ENCODE measurements at places on chromosomes 4 and X.

- DNase-seq = peak; percentile 50
Observed at GRCh38 chr4:123386609-123387008, 10.0 kb upstream of the SPRY1 start.

- DNase-seq = no peak
Observed at GRCh38 chr4:132596186-132596585, 552.9 kb upstream of the PCDH10 start.

DNA sequence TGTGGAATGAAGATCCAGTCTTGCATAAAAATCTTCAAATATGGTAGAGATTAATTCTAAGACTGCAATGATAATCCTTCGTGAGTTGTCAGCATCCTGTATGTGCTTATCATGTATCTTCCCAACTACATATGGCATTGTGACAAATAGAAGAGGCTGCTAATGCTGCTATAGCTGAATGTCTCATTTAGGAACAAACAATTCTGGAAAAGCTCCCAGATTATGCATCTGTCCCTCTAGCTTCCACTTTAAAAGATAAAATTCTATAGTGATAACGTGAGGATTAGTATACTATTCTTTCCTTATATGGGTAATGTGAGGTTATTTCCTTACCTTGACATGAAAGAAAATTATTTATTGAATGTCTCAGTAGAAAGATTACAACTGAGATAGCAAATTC lies 930.9 kb downstream of the DMD start:
- DNase-seq = no peak

GRCh38 chr4:120821977-120822376 lies 100.5 kb downstream of the PRDM5 start:
- no peak for DNase-seq

DNA sequence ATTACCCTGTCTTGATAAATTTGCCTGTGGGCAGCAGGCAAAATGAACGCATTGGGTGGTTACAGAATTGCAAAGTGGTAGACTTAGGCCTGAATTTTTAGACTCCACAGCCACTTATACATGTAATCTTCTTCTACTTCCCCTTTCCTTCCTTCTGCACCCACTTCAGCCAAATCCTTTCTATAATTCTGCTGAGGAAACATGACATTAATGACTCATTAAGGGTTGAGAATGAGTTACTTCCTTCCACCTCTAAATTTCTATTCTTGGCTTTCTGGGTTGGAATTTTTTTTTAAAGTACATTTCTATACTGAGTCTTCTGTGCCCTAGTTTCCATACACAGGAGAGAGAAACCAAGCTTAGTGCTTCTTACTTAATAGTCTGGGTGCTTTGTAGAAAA lies 10.1 kb downstream of the PAPSS1 start:
- DNase-seq = no peak

DNA sequence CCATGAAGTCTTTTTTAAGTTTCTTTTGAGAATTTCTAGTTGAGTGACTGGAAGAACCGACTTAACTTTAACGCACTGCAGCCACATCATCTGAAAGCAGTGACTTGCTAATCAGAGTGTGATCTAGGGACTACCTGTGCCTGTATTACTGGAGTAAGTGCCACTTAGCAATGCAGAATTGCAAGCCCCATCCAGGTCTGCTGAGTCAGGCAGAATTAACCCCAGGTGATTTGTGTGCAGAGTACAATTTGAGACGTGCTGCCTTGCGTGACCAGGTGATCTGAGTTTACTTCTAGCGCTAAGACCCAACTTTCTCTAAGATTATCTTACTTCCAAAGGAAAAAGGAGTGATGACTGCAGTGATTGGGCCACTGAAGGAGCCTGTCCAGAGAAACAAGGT lies 85.3 kb downstream of the CLCN4 start:
- no peak for DNase-seq

- DNase-seq = peak; percentile 14
Observed at GRCh38 chr4:21795091-21795490, 153.5 kb downstream of the KCNIP4 start.

- no peak for DNase-seq
Observed at GRCh38 chrX:421646-422391, 35.1 kb upstream of the PPP2R3B start.

DNA sequence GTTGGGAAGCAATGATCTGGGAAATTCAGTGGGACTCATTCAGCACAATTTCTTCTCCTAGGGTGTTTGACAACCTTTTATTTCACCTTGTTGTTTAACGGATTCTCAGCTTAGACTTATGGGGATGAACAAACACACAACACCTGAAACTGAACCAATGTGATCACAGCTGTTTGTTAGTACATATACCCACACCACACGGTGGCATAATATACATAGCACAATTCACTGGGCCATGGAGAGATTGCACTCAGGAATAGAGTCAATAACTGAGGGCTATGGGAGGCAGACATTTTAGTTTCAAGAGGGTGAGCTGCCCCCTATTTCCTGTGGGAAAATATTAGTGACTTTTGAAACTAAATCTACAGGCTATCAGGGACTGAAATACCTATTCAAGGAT lies 148.0 kb downstream of the PARM1 start:
- no peak for DNase-seq

GRCh38 chr4:81758574-81759264 lies 287.0 kb upstream of the RASGEF1B start:
- no peak for DNase-seq

Measured in renal cortical epithelial cell (primary cell).